Daoy (cell line): ENCODE measurements at places on chromosomes 4 and X.

GRCh38 chr4:139901531-139902320 lies 236.1 kb downstream of the MGST2 start:
- no peak for DNase-seq

DNA sequence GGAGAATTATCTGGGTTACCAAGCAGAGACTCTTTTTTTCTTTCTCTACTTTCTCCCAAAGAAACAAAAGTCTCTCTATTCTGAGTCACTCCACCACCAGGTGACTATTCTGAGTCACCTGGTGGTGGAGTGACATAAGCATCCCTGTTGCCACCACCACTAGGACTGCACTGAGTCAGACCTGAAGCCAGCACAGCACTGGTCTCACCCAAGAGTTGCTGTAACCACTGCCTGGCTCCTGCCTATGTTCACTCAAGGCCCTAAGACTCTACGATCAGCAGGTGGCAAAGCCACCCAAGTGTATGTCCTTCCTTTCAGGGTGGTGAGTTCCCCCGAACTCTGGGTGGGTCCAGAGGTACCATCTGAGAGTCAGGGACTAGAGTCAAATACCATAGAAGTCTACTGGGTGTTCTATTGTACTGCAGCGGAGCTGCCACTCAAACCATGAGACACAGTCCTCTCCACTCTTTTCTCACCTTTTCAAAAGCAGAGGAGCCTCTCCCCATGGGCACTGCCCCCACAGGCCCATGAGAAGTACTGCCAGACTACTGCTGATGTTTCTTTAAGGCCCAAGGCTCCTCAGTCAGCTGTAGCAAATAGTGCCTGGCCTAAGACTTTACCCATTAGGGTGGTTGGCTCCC lies 209.6 kb upstream of the IRS4 start:
- DNase-seq = no peak

GRCh38 chr4:25280210-25280609 lies 32.4 kb upstream of the ZCCHC4 start:
- DNase-seq = no peak

DNA sequence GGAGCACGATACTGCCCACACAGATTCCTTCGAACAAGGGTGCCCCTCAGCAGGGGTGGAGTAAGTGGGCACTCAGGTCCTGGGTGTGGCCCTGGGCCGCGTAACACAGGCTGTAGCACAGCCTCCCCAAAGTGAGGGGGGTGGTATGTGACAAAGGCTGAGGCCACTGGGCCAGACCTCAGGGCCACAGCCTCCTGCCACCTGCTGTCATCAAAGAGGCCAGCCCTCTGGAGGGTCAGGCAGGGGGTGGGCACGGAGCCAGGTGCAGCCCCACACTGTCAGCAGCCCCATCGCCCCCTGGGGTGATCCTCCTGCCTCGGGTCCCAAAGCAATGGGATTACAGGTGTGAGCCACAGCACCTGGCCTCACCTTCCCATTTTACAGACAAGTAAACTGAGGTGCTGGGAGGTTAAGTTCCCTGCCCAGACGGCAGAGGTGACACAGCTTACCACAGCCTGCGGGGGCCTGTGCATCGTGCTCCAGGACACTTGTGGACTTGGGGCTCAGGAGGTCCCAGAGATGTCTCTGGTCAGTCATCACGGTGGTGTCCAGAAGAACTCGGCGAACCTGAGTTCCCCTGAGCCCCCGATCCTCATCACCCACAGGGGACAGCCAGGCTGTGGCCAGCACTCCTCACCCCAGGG lies 27.5 kb upstream of the MXD4 start:
- DNase-seq = no peak

- DNase-seq = no peak
These were observed 841.9 kb downstream of the TRAM1L1 start for GRCh38 chr4:116243431-116243830.

GRCh38 chr4:17718471-17718870 lies 63.0 kb downstream of the FAM184B start:
- DNase-seq = no peak

DNA sequence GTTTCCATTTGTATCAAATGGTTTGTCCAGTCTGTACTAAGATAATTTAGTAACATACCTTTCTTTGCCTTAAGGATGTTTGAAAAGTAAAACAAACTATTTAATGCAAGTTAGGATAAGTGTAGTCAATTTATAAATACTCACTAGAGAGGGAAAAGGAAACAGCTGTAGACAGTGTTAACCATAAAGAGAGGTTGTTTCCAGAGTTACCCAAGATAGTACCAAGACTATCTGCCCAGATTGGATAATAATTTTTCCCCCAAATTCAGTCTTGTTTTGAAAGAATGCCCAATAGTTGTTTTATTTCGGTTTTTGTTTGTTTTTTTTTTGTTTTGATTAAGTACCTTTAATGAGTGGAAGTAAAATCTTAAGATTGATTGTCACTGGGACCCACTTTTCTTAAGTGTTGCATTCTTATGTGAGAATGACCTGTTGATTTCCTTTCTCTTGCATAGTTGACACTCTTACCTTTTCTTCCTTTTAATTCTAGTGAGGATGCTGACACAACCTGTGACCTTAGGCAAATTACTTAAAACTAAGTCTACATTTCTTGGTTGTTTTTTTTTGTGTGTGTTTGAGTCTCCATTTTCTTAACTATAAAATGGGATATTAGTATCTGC lies 12.8 kb downstream of the AFF1 start:
- DNase-seq = no peak
